ENCODE measurements at places on chromosomes 5 and 9.

- DNase-seq: no peak
These were observed 53.7 kb upstream of the ZBTB43 start for GRCh38 chr9:126750941-126751725.

- no peak for DNase-seq
These were observed 559.2 kb upstream of the TLE4 start for GRCh38 chr9:79012561-79012960.

DNA sequence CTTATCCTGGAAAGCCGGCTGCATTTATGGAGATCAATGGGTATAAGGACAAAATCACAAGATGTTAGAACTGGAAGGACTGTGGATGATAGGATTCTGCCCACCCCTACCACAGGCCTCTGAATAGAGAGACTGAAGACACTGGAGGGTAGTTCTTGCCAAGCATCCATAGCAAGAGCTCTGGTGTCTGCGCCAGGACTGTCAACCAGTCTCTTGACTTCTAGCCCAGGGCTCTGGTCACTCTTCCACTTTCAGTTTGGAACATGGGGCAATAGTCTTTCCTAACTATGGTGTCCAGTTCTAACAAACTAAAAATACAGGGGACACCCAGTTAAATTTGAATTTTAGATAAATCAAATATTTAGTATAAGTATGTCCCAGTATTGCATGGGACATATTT, 23.4 kb downstream of the LARP1 start:
- no peak for DNase-seq

- DNase-seq: no peak
These were observed 1.2 kb downstream of the GALT start for GRCh38 chr9:34647651-34648050.

- DNase-seq: peak; percentile 32
These were observed 219.2 kb downstream of the MEF2C start for GRCh38 chr5:88663793-88664216.

DNA sequence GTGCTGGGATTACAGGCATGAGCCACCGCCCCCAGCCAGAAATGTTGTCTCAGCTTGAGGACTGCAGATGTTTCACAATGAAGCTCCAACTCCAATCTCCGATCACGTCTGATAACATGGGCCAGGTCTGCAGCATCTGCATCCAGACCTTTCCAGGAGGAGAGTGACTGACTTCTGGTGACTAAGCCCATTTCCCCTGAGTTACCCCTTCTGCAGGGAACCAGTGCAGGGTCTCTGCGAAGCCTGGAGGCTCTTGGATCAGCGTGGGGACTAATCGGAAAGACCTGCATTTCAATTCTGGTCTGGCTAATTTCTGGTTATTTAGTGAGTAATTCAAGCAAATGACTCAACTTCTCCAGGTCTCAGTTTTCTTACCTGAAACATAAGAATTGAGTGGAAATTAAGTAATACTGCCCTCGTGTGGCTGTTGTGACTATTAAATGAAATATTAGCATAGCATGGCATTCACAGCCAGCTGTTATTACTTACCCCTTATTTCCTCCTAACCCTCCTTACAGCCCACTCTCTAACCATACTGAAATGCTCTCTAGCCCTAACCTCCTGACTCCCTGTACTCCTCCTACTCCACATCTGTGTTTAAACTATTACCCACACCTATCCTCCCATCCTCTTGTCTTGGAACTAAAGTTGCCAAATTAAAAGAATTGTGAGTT, 2.2 kb upstream of the GNPDA1 start:
- DNase-seq: peak; percentile 24

GRCh38 chr9:87685871-87686519, 39.9 kb upstream of the CTSL start:
- no peak for DNase-seq

DNA sequence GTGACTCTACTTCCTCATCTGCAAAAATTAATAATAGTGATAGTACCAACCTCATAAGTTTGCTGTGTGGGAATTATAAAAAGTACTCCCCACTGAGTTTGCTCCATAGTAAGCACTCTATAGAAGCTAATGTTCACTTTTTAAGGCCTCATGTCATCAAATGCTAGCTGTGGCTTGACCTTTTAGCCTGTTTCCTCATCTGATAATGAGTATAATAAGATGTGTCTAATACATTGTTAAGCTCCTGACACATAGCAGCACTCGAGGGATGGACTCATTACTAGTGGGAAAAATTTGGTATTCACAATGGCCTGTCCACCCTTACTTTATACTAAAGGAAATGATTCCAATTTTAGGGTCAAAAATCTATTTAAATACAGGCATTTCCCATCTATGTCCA, 26.1 kb upstream of the CAST start:
- no peak for DNase-seq

GRCh38 chr5:87231037-87231808, 36.5 kb upstream of the RASA1 start:
- no peak for DNase-seq

- no peak for DNase-seq
These were observed 160.0 kb downstream of the CCDC192 start for GRCh38 chr5:127863161-127863560.

DNA sequence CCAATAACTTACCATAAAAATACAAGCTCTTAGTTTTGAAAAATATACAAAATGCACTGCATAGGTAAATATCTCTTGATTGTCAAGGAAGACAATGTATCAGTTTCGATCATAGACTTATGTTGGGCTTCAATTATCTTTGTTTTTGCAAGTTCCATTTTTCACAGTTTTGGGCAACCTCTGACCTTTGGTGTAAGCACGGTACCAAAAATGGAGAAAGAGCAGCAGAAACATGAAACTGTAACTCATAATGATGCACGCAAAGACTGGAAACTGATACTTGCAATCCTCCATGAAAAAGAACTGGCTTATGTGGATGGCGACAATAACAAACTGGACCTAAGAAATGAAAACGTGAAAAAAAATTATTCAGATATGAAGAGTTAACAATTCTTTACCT, 54.5 kb upstream of the DEPDC1B start:
- DNase-seq: no peak

DNA sequence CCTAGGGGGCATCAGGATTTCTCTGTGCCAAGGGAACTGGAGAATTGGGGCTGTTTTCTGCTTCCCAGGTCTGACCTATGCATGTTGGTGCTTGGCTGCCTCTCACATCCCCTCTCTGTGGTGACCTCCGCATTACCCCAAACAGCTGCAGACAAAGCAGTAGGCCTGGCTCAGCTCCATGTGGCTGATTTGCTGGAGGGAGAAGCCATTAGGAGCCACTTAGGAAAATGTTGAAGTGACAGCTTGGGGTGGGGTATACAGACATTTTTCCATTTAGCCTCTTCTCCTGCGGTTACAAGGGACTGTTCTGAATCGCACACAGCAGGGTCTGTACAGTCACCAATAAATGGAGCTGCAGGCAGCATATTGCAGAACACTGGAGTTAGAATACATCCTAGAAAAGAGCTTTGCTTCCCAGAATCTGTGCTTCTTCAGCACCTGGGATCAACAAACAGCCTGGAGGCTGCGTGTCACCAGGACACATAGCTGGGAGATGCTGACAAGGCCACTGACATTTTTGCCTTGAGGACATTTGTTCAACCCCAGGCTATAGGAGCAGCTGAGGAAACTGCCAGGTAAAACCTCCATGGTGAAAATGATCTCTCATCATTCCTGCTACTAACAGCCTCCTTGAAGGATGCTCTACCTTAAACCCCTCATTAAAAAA, 335.3 kb downstream of the DIRAS2 start:
- no peak for DNase-seq

- DNase-seq: no peak
These were observed 34.0 kb downstream of the PTPN3 start for GRCh38 chr9:109463924-109464625.

DNA sequence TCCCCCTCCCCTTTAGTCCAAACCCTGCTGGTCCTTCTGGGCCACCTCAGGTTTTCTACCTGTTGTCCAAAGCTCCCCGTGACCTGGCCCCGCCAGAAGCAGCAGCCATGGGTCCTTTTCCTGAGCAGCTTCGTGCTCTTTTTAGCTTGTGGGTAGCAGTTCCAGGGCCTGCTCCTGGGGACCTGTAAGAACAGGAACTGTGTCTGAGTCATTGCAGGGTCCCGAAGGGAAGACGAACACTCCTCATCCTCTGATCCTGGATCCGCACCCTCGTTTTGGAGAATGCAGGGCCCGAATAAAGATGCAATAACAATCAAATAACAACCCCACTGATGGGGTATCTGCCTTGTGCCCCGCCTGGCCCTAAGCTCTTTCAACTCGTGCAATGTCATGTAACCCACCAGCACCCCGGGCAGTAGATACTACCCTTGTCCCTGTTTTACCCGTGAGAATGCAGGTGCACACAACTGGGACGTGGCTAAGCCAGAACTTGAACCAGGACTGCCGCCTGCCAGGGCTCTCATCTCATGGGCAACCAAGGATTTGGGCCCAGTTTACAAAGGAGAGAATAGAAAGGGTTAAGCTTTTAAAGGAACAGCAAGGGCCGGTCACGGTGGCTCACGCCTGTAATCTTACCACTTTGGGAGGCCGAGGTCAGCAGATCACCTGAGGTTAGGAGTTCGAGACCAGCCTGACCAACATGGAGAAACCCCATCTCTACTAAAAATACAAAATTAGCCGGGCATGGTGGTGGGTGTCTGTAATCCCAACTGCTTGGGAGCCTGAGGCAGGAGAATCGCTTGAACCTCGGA, 33.2 kb downstream of the NEK6 start:
- no peak for DNase-seq

GRCh38 chr5:133113331-133114061, 61.7 kb downstream of the HSPA4 start:
- no peak for DNase-seq

DNA sequence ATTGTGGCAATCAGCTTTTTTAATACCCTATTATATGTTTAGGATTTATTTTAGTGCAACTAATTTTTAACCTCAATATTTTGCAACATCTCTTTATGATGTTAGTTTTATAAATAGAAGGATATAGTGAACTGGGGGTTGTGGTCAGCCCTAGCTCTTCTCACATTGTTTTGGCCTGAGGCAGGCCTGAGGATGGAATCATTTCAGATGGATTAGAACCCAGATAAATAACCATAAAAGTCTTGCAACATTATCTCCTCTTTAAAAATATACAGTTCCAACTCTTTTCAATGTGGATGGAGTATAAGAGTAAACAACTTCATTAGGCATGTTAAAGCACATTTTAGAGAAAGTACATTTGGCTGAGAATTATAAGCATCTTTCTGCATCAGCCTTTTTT, 522.7 kb downstream of the NR2F1-AS1 start:
- DNase-seq: no peak

DNA sequence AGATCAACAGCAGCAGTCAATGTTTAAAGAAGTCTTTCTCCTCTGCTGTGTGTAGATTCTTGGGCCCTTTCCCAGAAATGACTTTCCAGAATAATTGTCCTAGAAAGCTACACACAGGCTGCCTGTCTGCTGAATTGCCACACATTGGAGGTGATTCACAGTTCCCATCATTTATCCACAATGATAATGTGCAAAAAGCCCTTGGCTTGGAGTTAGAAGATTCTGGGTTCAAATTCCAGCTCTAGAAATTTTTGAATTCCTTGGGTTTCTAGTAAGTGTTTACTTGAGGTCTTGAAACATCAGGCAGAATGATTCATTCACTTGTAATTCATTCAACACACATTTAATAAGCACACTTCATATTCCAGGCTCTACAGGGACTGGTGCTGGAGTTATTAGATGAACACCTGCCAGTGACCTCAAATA, 28.6 kb upstream of the EPB41L4B start:
- DNase-seq: no peak

DNA sequence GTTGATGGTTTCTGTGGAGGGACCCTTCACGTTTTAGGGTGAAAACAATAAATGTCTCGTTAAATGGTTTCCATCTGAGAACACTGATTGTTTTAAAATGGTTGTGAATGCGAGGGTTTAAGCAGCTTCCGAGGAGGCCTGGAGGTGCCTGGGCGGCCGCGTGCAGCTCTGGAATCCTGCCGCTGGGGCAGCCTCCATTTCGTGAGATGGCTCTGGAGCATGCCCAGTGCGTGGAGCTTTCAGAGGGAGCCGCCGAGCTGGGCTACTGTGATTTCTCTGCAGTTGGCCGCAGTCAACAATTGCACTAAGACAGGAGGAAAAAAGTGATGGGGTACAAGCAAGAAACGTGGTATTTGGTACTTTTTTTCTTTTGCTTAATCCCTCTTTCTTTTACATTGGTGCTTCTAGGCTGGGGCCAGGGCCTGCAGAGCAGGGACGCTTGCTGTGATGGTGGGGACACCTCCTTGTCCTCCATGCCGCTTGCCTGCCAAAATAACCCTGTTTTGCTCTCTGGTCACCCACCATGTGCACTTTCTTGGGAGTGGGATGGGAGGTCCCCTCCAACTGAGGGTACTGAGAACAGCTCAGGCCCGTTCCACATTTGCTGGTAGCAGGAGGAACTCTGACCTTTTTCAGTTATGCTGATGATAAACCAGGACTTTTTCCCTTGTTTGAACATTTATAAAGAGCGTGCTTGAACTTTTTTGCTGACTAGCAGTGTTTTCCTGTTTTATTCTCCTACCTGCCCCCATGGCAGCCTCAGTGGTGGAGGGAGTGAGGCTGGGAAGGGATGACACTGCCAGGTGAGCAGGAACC, 47.1 kb downstream of the EHMT1 start:
- DNase-seq: no peak

DNA sequence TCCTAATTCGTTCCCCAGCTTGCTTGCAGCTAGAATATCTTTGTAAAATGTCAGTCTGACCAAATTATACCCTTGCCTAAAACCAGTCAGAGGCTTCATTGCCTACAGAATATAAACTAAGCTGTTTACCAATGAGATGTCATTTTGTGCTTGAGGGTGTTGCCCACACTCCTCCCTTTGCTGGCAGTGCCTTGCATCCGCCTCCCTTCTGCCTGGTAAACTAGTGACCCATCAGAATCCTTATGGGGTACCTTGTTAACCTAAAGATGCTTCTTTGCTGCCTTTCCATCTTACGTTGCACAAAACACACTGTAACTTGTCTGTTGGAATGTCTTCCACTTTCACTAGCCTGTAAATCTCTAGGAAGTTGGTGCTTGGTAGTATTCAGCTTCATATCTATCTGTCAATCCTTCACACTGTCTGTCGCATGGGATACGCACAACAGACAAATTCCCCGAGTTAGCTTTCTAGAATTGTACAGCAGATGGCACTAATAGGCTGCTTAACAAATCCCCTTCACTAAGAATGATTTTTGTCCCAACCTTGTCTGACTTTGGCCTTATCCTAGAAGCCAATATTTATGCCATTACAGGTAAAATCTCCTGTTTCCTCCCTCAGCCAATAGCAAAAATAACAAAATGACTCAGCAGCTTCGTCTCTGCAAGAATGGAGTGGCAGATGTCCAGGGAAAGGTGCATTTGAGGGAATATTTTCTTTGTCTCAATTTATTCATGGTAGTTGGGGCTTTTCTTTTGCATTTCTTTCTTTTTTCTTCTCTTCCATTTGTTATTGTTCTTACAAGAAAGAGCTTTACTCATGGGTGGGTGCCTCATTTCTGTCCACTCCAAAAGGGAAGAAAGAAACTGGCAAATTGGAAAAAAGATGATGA, 3.0 kb downstream of the NUDT2 start:
- peak; percentile 19 for DNase-seq

- no peak for DNase-seq
These were observed 806.9 kb upstream of the CDH9 start for GRCh38 chr5:27845248-27845647.

DNA sequence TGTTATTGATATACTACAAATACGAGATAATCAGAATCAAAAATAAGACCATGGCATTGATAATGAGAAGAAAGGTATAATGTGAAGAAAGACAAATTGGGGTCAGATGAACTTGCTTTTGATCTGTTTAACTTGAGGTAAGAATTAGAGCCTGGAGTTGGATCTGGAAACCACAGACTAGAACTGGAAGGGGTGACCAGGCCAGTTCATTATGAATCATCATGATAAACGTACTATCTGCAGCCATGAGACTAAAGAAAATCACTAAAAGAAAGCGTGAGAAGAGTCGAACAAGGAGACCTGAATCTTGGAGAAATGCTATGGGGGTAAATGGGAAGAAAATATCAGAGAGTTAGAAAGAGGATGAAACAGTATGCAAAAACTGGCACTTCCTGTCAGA, 967.5 kb downstream of the NR2F1-AS1 start:
- DNase-seq: no peak

All from NCI-H446 treated with DMSO at 0.1 percent for 48 hours (cell line).